Stimulated activated CD8-positive, alpha-beta memory T cell treated with anti-CD3 and anti-CD28 coated beads, Interleukin-4, amount 100 ng/mL, for 1 hour (primary cell): ENCODE measurements at places on chromosomes 4 and X.

DNA sequence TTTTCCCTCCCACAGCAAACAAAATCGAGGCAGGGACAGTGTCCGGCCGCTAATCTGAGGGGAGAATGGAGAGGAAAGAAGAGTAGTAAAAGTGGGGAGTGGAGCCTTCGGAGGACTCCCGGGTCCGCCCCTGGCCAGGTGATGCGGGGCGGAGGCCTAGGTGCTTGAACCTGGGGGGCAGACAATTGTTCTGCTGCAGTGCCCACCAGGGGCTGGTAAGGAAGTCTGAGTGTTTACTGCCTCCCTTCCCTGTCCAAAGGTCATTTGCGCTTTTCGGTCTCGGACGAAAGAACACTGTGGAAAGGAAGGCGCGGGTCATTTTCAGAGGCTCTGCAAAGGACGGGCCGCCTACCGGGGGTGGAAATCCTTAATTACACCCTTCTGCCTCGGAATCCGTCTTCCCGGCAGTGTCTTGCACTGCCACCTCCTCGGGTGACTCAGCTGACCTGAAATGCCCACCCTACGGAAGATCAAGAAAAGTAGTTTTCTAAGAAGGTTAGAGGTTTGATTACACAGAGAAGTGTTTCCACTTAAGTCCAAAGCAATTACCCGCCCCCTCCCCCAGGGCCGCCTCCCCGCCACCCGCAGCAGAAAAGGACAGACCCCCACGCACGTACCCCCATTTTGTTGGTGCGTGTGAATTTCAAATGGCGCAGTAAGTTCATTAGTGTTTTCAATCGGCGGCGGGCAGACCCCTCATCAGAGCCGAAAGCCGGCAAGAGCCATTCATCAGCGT is 99.9 kb upstream of the TENM3 start:
- no peak for DNase-seq

DNA sequence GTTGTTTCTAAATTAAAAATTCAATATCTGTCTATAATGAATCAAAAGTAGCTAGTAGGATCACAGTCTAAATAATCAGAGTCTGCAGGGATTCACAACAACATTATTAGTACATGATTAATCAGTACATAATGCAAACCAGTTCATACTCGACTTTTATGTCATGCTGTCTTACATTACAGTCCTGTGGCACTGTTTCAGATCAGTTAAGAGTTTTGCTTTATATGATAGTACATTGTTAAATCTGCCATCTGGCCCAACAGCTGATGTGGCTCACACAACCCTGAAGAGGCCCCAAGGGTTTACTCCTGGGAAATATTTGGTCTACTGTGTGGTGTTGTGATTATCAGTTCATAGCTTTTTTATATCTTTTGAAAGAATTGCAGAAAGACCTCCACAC is 247.1 kb upstream of the ETNPPL start:
- no peak for DNase-seq

DNA sequence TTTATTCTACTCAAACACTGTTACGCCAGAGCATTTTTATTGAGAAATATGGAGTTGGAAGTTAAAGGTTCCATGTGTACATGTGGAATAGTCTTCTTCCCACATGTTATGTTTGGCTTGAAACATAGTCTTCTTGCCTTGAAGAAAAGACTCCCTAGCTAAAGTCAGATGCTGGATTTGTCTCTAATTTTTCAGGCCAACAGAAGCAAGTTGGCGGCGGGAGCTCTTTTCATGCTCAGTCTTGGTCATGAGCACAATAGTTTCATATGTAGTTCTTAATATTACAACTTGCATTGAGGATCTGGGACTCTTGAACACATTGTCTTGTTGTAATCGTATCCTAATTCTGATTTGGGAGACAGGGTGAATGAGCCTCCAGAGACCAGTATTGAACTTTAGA is 19.4 kb downstream of the SEPTIN11 start:
- no peak for DNase-seq

DNA sequence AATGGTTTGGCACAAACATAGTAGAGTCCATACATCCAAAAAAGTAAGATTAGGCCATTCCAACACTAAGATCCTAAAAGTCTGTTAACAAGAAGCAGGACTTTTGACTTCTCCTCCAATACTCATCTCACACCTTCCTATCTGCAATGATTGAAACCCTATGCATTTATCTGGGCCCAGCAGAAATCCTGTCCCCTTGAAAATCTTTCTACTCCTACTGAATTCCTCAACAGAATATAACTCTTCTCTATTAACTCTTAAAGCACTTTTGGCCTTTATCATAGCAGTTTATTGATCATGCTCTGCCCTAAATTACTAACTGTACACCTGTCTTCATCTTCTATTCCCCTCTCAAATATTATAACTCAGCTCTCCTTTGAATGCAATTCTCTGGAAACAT is 4.6 kb downstream of the G3BP2 start:
- DNase-seq: no peak

DNA sequence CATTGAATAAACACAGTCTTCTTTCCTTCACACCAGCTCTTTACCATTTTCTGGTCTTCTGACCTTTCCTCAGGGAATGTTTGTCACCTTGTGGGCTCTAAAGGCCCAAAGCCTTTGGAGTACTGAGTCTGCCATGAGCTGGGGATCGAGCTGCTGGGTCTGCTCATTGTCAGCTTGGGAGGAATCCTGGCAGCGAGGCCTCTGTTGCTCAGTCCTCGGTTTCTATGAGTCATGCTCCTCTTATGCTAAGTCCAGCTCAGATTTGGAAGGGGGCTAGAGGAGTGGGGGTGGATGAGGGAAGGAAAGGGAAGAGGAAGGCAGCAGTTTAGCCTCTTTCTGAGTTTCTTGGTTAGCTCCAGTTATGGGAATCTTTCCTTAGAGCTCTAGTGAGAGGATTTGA is 31.1 kb downstream of the NHSL2 start:
- DNase-seq: no peak

GRCh38 chrX:119503484-119503861 is 35.2 kb downstream of the SLC25A5 start:
- no peak for DNase-seq

DNA sequence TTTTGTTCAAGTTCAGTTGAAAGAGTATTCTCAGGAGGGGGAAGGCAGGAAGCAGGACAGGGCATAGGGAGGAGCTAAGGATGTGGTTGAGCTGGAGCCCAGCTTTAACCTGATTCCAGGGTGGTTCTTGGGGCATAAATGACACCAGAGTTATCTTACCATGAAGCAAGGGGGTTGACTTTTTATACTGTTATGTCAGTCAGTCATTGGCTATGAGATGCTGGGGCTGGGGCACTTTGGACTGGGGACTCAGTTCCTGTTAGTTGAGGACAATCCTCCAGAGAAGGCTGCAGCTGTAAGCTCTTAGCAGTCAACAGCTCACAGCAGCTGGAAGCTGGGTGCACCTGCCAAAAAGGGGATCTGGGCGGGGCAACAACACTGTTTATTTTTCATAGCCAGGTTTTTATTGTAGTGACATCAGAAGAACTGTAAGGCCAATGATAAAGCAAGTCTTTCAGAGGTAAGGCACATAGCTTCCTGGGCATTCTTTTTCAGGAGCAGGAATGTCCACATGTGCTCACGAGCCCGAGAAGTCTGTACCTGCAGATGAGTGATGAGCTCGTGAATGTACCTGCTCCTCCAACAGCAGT is 78.5 kb downstream of the MID1IP1 start:
- DNase-seq: no peak

- DNase-seq: no peak
Measured at GRCh38 chr4:88659055-88659889, 38.4 kb downstream of the NAP1L5 start.
